Neural progenitor cell (in vitro differentiated cells): ENCODE measurements at places on chromosomes 16 and 17.

GRCh38 chr16:3842994-3843393, 37.5 kb downstream of the CREBBP start:
- no peak for DNase-seq

DNA sequence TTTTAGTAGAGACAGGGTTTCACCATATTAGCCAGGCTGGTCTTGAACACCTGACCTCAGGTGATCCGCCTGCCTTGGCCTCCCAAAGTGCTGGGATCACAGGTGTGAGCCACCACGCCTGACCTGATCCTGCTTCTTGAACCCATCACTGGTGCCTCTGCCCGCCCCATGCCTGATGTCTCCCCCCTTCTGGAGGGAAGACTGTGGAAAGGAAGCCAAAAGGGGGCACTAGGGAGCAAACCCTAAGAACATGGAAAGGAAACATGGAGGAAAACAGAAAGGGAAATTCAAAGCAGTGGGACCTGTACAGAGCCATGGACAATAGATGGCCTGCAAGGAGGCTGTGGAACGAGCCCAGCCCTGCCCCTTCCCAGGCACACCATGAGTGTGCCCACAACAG, 31.1 kb upstream of the FASN start:
- DNase-seq, result no peak

DNA sequence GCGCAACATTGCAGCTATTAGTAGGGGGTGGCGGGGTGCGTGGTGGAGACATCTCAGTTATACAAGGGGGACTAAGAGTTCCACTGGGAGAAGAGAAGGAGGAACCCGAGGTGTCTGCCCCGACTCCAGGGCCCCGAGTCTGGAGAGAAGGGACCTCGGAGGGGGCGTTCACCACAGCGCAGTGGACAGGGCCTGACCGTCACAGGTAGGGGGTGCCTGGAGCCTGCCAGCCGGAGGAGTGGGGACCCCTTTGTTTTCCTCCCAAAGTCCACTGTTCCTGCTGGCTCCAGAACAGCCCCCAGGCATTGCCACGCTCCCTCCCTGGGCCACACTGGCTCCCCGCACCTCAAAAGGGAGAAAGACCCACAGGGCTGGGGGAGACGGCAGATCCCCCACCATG, 175.9 kb upstream of the TNRC6C start:
- DNase-seq, result no peak

DNA sequence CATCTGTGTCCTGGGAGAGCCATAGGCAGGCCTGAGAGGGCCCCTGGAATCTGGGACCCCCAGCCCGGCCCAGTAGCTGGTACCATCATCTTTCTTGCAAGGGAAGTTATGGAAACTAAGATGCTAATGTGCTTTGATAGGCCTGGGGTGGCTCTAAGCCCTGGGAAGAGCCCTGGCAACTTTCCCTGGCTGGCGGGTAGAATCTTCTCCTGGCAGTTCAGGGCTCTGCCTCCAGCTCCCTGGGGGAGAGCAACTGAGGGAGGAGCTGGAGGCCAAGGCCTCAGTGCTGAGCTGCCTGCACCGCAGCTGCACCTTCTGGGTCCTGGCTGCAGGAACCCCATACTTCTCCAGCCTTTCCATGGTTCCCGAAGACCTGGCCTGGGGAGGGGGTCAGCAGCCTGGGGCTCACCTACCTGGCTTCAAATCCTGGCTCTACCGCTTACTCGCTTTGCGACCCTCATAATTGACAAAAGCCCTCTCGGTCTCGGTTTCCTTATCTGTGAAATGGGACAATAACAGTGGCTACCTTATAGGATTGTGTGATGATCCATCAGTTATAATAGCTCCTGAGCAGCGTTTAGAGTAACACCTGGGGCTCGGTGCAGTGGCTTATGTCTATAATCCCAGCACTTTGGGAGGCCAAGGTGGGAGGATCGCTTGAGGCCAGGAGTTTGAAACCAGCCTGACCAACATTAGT, 333.7 kb downstream of the SEC14L1 start:
- DNase-seq, result no peak

DNA sequence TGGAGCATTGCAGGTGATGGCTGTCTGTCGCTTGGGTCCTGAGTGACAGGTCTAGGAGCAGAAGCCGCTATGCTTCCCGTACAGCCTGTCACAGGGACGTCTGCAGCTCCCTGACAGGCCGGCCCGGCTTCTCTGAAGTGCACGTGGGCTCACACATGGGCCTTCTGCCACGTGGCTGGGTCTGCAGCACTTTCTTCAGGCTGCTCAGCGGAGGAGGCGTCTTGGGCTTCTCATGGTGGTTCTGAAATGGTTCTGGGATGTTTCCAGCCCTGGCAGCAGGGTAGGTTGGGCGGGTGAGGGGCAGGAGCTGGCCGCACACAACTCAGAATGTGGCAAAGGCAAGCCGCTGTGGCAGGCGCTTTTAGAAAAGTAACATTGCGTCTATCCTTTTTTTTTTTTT, 80.3 kb upstream of the ZNF750 start:
- no peak for DNase-seq

- DNase-seq, result no peak
Measured at GRCh38 chr16:67447508-67448076, 16.7 kb downstream of the HSD11B2 start.

GRCh38 chr17:41864836-41865595, at the start of gene KLHL11:
KLHL11 (minus strand) TSS chr17:41865423; CDS start chr17:41865370, 53 bp downstream.
- DNase-seq, result peak; percentile 97

DNA sequence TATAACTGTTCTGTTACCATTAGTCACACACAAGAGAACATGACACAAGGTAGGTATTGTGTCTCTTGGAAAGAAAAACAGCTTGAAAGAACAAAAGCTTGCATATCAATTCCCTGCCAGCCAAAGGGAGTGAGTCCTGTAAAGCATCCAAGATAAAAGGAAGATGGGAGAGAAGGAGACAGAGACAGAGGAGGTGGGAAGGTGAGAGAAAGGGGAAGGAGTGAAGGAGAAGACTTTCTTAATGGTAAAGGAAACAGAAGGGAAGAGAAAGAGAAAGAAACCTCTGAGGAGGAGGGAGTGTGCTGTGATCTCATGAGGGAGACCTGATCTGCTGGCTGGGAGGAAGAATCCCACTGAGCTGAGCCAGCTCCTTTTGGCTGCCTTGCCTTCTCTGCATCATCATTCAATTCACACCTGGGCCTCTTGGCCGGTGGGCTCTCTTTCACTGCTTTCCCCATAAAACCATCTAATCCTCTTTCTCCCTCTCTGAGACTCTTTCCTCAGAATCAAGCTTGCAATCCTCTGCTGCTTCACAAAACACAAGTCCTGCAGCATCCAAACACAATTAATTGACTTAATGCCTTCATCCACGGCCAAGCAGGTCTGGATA, 271.6 kb downstream of the ABCC12 start:
- DNase-seq, result peak; percentile 67

DNA sequence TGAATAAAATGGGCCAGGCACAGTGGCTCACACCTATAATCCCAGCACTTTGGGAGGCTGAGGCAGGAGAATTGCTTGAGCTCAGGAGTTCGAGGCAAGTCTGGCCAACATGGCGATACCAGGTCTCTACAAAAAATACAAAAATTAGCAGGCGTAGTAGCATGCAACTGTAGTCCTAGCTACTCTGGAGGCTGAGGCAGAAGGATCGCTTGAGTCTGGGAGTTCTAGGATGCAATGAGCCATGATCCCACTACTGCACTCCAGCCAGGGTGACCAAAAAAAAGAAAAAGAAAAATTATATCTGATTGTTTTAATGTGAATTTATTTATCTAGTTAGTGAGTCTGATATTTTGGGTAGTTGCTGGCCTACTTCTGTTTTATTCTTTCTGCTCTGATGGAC, 7.0 kb downstream of the IL34 start:
- DNase-seq, result no peak

DNA sequence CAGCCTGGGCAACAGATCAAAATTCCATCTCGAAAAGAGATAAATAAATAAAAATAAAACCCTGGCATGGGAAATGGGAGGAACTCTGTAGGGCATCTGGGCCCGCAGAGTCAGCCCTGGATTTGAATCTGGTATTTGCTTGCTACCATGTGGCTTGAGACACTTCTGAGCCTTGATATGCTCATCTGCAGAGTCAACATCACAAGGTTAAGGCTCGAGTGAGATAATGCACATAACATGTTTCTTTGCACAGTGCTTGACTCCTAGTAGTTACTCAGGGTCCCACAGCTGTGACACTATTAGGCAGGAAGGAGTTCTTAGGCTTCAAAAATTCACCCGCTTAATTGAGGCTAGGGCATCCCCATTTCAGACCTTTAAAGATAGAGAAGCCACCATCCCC, 21.3 kb downstream of the CDK5RAP3 start:
- no peak for DNase-seq

GRCh38 chr17:80036715-80037477, 454 bp downstream of the CCDC40 start:
- peak; percentile 92 for DNase-seq

DNA sequence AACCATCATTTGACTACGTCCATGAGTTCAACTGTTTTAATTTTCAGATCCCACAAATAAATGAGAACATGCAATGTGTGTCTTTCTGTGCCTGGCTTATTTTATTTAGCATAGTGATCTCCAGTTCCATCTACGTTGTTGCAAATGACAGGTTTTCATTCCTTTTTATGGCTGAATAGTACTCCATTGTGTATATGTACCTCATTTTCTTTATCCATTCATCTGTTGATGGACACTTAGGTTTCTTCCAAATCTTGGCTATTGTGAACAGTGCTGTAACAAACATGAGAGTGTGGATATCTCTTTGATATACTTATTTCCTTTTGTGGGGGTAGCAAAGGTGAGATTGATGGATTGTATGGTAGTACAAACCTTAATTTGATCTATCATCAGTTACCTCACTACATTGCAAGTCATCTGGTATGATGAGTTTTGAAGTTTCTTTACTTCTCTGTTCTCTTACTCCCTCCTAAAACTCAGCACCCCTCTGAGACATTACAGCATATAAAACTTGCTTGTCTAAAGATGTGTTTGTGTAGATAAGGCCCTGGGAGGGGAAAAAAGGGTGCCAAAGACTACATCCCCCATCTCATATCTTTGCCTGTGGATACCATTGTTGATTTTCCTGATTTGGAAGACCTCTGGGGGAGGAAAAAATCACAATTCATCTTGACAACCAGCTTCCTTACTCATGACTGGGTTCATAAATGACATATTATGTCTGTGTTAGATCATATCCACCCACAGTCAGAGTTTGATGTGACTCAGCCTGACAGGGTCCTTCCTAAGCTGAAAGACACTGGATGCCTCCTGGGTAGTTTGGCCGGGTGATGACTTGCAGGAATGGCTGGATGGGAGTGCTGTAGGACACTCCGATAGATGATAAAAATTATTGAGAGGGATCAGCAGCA, 47.6 kb downstream of the ABCA9 start:
- no peak for DNase-seq

- no peak for DNase-seq
Measured at GRCh38 chr16:75322740-75323139, 71.3 kb upstream of the BCAR1 start.

GRCh38 chr16:88857728-88858339, 907 bp downstream of the TRAPPC2L start:
- DNase-seq, result peak; percentile 88

- DNase-seq, result no peak
Measured at GRCh38 chr17:44081681-44082080, 11.1 kb downstream of the G6PC3 start.

- no peak for DNase-seq
Measured at GRCh38 chr17:19454074-19454473, 43.0 kb downstream of the RNF112 start.
